Stimulated activated CD8-positive, alpha-beta memory T cell treated with anti-CD3 and anti-CD28 coated beads, Interleukin-4, amount 100 ng/mL, for 1 hour (primary cell): ENCODE measurements at places on chromosomes 2 and 18.

DNA sequence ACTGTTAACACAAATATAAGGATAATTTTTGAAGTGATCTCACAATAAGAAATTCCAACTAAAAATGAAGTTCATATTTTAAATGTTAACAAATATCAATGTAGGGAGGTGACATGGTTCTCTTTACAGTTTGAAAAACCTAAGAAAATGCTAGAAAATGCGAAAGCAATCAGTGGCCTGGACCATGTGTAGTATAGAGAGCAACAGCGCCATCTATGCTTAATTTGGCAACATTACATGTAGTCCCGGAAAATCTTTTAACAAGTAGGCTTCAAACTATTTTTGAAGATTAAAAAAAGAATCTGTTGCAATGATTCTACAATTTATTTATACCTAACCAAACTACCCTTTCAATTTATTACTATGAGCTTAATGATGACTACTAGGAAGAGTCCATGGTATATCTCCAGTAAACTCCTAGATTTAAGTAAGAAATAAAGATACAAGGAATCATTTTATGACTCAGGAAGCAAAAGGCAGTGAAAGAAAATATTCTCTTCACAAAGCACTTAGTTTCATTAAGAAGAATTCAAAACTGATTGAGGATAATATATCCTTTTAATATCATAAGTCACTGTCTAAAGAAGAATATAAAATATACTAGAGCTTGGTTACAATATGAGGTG is 33.3 kb downstream of the NDUFA10 start:
- no peak for DNase-seq

DNA sequence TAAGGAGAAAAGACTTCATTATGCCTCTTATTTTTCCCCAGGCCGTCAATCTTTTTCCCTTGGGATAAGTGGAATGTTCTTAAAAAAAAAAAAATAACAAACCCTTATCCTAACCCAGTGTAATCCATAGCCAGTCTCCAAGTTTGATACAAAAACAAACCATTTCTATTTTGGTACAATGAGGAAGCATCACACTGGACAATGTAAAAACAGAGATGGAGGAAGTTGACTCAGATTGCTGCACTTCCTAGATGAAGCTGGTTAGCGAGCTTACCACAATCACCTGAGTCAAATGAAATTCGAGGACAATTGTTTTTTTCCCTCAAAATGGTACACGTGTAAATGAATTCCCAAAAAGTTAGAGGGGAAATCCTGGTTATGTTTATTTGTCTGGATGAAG is 259.7 kb downstream of the TCF4 start:
- DNase-seq, result no peak

GRCh38 chr2:200762127-200762526 is 49.6 kb upstream of the BZW1 start:
- no peak for DNase-seq

DNA sequence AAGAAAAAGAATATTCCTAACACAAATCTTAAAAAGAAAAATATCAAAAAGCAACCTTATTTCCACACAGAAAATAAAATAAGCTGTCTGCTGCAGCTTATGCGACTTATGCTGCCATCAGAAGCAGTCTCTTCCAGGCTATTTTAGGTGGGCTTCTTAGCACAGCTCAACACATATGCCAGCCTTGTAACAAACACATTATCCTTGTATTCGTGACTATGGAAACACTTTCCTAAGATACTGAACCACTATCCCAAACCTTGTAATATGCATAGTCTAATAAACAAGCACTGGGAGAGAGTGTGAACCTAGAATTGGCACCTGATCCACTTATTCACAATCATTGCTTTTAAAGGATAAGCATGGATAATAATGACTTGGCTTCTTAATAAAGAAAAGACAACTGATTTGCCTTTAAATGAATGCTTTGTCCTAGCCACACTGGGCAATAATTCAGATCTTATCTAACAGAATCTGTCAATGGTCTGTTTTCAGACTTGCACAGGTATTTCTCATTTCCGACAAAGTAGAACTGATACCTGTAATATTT is 40.0 kb upstream of the RNU4ATAC start:
- no peak for DNase-seq

DNA sequence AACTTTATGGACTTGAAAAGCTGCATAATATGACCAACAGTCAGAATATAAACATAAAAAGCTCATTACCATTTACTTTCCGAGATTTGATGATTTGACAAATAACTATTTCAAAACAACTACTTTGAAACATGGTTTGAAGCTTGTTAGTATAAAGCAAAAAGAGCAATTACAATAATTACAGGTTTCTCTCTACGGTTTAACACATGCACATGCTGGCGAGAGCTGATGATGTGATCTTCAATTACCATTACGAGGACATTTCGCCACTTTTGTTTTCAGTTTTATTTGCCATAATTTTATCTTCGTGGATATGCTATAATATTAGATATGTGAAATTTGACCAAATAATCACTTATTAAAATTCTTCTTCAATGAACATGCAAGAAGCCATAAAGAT is 270.1 kb downstream of the TCF4 start:
- no peak for DNase-seq
